ENCODE measurements at places on chromosomes 4 and X.

GRCh38 chr4:34412233-34412632 is 1832.1 kb downstream of the ARAP2 start:
- DNase-seq, result no peak

GRCh38 chr4:37767546-37767945 is 58.9 kb upstream of the PGM2 start:
- no peak for DNase-seq

GRCh38 chr4:10587697-10588096 is 96.9 kb downstream of the CLNK start:
- no peak for DNase-seq

- no peak for DNase-seq
These were observed 4.5 kb downstream of the ABCE1 start for GRCh38 chr4:145102619-145103018.

- no peak for DNase-seq
These were observed 28.6 kb downstream of the TEX13A start for GRCh38 chrX:105191878-105192277.

GRCh38 chr4:147463065-147463464 is 17.8 kb upstream of the EDNRA start:
- no peak for DNase-seq

DNA sequence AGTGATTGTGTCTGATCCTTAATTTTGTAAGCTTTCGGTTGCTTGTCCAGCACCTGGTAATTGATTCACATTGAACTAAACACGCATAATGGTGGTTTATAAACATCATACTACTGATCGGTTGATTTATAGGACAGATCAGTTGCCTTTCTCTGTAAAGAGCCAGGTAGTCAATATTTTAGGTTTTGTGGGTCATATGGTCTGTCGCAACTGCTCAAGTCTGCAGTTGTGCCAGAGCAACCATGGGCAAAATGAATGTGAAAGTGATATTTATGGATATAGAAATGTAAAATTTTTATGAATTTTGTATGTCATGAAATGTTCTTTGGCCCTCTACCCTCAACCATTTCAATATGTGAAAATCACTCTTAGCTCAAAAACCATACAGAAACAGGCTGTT is 8.9 kb downstream of the JADE1 start:
- no peak for DNase-seq

GRCh38 chr4:185573651-185574199 is 38.4 kb upstream of the PDLIM3 start:
- no peak for DNase-seq

GRCh38 chr4:172497321-172497720 is 671.3 kb upstream of the GALNT7 start:
- no peak for DNase-seq

DNA sequence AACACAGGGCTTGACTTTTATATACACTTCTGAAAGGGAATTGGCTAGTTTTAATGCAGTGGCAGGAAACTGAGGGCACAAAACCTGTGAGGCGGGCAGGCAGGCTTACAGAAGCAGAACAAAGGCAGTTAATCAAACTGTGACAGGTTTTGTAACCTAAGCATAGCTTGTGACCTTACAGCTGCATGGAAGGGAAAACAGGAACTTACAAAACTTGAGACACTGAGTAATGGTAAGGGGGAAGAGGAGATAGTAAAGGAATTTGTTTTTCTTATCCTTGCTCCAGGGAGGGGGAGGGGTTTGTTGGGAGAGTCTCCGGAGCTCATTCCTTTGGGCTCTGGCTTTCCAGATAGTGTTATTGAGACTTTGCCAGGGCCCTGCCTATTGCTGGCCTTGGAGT is 55.6 kb downstream of the SLITRK4 start:
- no peak for DNase-seq

DNA sequence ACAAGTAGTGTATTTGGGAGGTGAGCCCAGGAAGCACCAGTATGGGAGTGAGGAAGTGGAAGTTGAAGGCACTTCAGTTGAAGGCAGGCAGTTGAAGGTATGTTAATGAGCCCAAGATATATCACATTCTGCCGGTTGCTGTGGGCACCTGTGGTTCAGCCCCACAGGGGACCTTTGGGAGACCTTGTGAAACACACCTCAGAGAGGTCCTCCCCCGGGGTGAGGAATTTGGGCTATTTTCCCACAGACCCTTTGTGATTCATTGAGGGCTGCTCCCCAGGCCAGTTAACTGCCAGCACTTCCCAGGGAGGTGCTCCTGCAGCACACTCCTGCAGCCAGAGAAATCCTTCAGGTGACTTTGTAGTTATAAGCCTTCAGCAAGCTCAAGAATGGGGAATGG is 45.9 kb downstream of the PTCHD1 start:
- DNase-seq, result no peak

DNA sequence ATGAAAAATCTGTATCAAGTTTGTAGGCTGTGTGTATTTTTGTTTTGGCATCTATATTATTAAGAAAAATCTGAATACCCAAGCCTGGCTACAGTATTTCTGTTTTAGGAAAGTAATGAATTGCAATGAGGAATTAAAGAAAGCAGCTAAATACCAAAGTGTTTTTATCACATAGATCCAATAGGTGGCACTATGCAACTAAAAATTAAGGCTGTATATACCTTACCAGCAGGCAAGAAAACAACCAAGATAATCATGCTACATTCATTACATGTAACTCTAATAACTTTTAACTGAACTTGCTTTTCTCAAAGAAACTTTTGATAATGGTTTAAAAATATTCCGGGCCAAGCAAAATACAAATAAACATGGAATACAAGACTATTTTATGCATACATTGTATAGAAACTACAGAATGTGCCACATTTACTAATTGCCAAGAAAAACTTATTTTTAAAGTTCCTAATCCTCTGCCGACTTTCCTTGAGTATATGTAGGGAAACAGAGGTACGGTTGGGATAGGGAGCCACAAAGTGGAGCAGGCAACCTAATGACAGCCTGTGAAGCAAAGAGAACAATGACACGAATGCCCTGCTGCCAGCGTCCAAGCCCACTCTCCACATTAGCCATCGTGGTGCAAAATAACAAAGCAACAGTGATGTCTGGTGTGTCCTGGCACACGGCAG is 63.7 kb downstream of the SEC24D start:
- DNase-seq, result no peak

GRCh38 chr4:97942137-97942536 is 201.1 kb downstream of the STPG2 start:
- no peak for DNase-seq

DNA sequence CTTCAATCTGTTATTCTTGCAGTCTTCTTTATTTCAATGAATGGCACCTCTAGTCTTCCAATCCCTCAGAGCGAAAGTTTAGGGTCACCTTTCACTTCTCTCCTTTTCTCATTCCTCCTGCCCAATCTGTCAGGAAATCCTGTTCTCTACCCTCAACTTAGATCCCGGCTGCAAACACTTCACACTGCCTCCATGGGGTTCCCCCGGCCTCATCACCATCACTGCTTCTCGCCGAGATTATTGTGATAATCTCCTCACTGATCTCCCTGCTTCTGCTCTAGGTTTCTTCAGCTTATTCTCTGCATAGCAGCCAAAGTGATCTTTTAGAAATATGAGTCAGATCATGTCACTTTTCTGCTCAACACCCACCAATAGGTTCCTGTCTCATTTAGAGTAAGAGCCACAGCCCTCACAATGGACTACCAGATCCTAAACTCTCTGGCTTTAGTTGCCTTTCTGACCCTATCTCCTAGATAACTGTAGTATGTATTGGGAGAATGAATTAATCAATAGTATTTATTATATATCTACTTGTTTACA is 43.6 kb upstream of the TBC1D9 start:
- no peak for DNase-seq

DNA sequence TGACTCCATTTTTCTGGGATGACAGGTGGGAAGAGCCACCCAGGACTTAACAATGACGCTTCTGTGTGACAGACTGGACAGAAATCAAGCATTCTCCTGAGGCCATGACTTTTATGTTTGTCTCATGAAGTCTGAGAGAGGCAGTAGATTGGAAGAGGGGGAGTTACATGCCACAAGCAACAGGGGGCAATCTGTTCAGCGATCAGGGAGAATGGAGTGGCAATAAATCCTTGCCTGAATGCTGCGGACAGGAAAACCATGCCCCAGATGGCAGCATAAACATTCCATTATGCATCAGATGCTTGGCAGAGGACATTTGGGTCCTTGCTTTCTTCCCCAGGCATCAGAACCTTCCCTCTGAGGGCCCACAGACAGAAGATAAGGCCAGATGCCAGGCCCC is 312.4 kb upstream of the DIPK2B start:
- no peak for DNase-seq

- no peak for DNase-seq
These were observed 17.8 kb downstream of the PLCXD1 start for GRCh38 chrX:298993-299392.

GRCh38 chrX:143601809-143602208 is 34.1 kb downstream of the SLITRK4 start:
- no peak for DNase-seq

DNA sequence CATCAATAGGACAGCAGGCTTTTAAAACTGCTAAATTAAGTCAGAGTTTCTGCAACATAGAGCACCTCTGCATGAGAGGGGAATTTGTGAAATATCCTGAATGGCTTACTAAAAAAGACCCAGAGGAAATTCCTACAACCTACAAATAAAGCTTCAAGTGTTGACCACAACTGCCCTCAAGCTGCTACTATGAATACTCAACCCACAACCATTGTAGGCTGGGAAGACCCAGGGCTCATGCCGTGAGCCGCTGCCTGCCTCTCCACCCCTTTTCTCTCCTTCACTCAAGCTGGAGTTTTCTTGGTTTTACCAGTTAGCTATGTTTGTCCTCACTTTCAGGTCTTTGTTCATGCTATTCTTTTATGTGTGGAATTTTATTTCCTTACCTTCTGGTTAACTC is 151.6 kb downstream of the EMCN start:
- DNase-seq, result no peak

- DNase-seq, result no peak
These were observed 242.7 kb downstream of the BCOR start for GRCh38 chrX:39854772-39855747.

DNA sequence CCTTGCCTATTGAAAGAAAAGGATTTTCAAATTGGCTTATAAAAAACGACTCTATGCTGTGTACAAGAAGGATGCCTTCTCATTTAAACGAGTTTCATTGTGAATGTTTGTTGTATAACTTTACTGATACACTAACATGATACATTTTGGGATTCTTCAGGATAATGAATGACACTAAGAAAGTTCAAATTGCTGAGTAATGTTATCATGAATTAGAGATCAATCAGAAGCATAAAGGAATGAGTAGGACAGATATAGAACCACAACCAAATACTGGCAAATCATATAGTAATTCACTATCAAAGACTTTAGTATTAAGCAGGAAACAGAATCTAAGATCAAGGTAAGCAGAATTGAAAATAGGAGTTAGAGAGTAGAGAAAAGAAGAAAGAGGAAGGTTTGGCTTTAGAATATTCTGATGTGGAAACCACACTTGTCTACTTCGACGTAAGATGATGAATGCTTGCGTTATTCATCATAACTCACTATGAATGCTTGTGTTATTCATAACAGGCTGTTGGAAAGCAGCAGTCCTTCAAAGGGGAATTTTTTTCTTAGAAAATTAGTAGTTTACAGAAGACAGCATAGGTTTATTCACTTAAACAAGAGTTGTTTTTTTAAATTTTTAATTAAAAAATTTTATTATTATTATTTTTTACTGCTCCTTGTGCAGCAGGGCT is 13.4 kb downstream of the CCDC158 start:
- no peak for DNase-seq

DNA sequence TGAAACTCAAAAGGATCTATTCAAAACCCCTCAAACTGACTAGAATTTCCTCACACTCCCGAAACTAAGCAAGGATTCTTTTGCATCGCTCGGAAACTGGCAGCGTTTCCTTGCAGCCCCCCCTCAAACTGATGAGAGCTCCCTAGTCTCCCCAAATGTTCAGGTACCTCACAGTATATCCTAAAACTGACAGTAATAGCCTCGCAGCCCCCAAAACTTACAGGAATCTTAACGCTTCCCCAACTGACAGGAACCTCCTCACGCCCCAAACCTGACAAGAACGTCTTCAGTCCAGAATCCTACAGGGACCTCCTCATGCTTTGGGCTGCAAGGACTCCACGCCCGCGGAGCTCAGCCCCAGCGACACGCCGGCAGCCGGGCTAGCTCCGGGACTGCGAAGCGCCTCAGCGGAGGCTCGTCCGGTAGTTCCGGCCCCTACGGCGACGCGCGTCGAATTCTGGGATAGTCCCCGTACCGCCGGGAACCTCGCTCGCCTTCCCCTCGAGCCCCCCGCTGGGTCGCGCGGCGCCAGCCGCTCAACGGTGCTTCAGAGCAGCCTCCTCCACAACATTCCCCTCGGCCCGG is 640 bp downstream of the PHF8 start:
- peak; percentile 30 for DNase-seq

- DNase-seq, result no peak
These were observed 1.6 kb downstream of the MED14 start for GRCh38 chrX:40733706-40734105.

DNA sequence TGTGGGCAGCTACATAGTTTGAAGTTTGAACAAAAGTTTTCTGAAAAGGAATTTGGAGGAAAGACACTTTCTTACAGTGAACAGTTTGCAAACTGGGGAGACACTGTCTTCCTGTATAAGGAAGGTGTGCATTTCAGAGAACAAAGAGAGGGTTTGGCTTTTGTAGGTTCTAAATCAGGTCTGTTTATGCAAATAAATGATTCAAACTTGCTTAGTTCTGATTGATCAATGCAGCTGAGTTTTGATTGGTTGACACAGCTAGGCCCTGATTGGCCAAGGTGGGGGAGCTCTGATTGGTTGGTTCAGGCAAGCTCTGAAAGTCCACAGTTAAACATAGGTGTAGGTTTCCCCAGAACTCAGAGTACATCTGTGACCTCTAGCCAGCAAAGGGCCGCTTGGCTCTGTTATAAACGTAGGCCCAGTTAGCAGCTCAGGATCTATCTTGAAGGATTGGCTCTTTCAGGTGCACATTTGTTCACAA is 63.0 kb upstream of the ENPP6 start:
- DNase-seq, result no peak

DNA sequence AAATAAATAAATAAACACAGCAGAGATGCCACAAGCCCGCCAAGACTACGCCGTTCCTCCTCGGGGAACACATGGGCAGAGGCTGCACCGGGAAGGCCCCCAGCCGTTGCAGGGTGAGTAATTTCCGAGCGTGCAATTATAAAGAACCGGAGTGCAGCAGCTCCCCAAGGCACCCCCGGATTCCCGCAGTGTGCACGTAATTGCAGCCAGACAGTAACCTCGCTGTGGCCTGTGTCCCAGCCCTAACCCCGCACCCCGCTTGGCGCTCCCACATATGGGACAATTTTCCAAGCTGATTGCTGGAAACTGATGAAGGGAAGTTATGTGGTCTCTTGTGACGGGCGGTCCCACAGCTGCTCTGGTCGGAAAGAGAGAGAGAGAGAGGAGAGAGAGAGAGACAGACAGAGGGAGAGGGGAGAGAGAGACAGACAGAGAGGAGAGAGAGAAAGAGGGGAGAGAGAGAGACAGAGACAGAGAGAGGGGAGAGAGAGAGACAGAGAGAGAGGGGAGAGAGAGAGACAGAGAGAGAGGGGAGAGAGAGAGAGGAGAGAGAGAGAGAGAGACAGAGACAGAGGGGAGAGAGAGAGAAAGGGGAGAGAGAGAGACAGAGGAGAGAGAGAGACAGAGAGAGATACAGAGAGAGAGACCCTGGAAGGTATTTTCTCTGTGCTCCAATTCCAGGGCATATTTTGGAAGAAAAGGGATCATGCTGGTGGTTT is 275.4 kb downstream of the SHOX start:
- no peak for DNase-seq
